Uterine smooth muscle cell (primary cell): ENCODE measurements at places on chromosomes 6 and 20. TPM values are rescaled to one million over a fixed set of nuclear protein-coding genes. Genes with fewer than 3 reads are reported as not detected.

Gene NHLRC1
- total RNA-seq, result 2.7 and 3.3 TPM in 2 replicates

Gene MEP1A
- total RNA-seq, result not detected in 2 replicates

Gene AKAP12
- total RNA-seq, result 114 and 117 TPM in 2 replicates

Gene AVP
- total RNA-seq, result not detected in 2 replicates

Gene NKAIN2
- not detected in 2 replicates for total RNA-seq

Gene BPIFA3
- not detected in 2 replicates for total RNA-seq

Gene RAET1G
- total RNA-seq, result 0.44 and 1.1 TPM in 2 replicates

Gene OXT
- not detected in 2 replicates for total RNA-seq

Gene CDH22
- under 0.01 TPM in 1 of 2 replicates, not detected in the other for total RNA-seq

Gene BPI
- 0.12 TPM in 1 of 2 replicates, not detected in the other for total RNA-seq

Gene L3MBTL1
- 8.0 and 13.7 TPM in 2 replicates for total RNA-seq

Gene CENPQ
- total RNA-seq, result 9.6 and 32.3 TPM in 2 replicates

Gene TGM2
- total RNA-seq, result 221 and 411 TPM in 2 replicates

Gene PCNA
- 94.2 and 268 TPM in 2 replicates for total RNA-seq

Gene UST
- 10.8 and 27.1 TPM in 2 replicates for total RNA-seq

Gene HLA-DQB1
- total RNA-seq, result not detected in 2 replicates

Gene TFEB
- 3.0 and 5.6 TPM in 2 replicates for total RNA-seq

Gene COL10A1
- 0.37 and 2.5 TPM in 2 replicates for total RNA-seq

Gene SYCP2L
- not detected in 2 replicates for total RNA-seq

Gene WFDC12
- total RNA-seq, result not detected in 2 replicates

Gene CUL7
- 58.9 and 83.6 TPM in 2 replicates for total RNA-seq

Gene GHRH
- not detected in 2 replicates for total RNA-seq

Gene CLIC1
- total RNA-seq, result 791 and 1,362 TPM in 2 replicates

Gene TNNC2
- 0.12 and 0.44 TPM in 2 replicates for total RNA-seq

Gene NKX2-4
- not detected in 2 replicates for total RNA-seq

Gene TREML1
- not detected in 2 replicates for total RNA-seq

Gene LY86
- total RNA-seq, result not detected in 2 replicates

Gene ARHGAP40
- under 0.01 TPM in 1 of 2 replicates, not detected in the other for total RNA-seq

Gene RSPO4
- not detected in 2 replicates for total RNA-seq

Gene PBOV1
- total RNA-seq, result not detected in 2 replicates

Gene F13A1
- total RNA-seq, result under 0.01 TPM in 1 of 2 replicates, not detected in the other

Gene MED20
- 32.9 and 37.6 TPM in 2 replicates for total RNA-seq

Gene RBM12
- total RNA-seq, result 35.9 and 49.8 TPM in 2 replicates

Gene MRAP2
- total RNA-seq, result 2.2 and 4.9 TPM in 2 replicates
